HTR-8/SVneo (cell line): ENCODE measurements at places on chromosomes 12 and 14.
A peak's percentile ranks its signal among the peaks of the same experiment; 100 is the strongest.

DNA sequence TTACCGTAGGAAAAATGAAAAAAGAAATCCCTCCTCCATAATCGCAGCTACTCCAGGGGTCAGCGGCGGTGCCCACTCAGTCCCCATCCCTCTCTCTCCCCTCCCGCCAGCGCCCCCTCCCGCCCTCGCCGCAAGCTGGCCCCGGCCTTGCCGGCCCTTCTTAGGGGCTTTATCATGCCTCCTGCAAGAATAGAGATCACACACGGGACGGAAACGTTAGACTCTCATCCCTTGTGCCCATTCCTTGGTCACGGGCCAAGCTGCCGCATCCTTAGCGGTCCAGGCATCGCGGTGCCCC is 692 bp upstream of the COX14 start:
- DNase-seq, result no peak

DNA sequence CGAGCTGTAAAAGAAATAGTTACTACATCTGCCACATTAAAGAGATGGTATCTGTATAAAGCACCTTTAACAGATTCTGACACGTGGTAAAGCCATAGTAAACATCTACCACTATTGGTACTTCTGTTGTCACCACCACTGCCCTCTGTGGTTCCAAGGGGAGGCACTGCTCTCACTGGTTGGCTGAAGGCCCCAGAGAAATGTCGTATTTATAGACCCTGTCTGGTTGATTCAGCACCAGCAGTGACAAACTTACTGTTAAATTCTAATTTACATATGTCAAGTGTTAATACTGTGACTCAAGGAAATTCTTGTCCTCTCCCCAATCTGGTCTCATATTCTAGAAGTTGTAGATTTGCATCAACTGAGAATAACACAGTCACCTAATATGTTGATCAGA is 281.1 kb downstream of the ERC1 start:
- DNase-seq, result no peak

GRCh38 chr14:80434574-80435321 is 223.4 kb upstream of the DIO2 start:
- no peak for DNase-seq

DNA sequence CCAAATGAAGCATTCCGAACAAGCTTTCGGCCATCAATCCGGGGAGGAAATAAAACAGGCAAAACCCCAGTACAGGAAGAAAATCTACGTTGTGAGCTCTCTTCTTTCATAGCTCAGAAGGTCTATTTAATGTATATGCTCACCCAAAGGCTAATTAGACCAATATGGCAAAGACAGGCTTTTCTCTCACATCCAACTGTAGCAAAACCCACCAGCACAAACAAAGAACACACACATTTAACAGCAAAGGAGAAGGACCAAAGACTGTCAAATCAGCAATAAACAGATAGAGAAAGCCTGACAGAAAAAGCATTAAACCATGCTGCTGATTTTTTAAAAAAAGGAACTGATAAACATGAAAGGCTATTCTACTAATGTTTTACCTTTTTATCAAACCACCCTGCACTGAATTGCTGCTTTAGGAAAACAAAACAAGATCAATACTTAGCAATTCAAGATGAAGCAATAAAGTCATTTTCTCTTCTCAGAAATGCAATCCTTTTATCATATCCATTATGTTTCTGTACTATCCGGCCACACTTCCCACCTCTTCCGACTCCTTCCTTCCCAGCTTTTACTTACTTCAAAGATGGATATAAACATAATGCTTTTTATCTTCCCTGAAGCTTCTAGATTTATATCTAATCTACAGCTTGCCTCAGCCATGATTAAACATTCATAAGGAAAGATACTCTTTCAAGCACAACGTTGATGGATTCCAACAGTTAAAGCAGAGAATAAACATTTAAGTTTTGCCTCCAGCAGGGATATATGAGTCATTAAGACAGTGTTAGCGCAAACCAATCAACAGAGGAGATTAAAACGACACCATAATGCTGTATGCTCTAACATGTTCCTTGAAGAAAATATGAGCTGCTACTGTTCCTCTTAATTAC is 74.6 kb upstream of the BBS10 start:
- DNase-seq, result peak; percentile 45

DNA sequence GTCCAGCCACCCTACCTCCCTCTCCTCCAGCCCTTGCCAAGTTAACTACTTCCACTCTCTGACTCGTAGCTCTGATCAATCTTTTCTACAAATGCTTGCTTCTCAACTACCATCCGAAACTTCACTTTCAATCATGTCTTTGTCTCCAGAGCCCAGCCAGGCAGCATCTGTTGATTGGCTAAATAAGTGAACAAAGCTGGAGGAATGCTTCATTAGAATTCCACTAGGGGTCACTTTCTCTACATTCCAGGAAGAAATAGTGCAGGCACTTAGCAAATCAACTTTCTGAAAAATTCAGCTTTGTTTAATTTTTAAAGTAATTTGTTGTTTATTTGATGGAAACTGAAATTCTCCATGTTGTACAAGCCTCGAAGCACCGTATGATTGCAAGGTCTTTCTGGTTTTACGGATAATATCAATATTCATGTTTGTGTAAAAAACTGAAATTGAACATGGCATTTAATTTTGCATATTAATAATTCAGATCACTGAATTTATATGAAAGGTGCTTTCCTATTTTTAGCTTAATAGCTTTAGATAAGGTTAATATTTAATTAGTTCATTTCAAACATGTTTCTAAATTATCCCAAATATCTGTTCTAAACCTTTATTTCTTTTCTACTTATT is 32.4 kb upstream of the HELB start:
- DNase-seq, result peak; percentile 40

- no peak for DNase-seq
These were observed 758.1 kb downstream of the MED13L start for GRCh38 chr12:115519359-115519758.

- DNase-seq, result no peak
These were observed 309.4 kb upstream of the TMTC1 start for GRCh38 chr12:30092983-30093617.

GRCh38 chr14:69763761-69764510 is 3.0 kb upstream of the SRSF5 start:
- no peak for DNase-seq

- no peak for DNase-seq
These were observed 24.4 kb upstream of the EID3 start for GRCh38 chr12:104279164-104279563.

GRCh38 chr12:42119085-42119633 is 25.5 kb downstream of the GXYLT1 start:
- DNase-seq, result no peak

DNA sequence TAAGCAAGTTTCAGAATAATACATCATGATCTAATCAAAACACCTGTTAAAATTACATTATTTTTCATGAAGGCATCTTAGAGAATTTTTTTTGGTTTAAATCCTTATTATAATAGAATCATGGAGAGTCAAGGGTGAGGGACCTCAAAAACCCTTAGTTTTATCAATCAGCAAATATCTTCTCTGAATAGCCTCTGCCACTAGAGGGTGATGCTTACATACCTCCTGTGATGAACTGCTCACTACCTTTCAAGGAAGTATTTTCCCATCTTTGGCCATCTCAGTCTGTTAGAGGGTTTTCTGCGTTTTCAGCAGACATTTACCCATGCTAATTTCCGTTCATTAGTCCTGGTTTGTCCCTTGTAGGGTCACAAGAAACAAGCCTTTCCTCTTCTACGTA is 200.2 kb downstream of the TRHDE start:
- DNase-seq, result no peak

DNA sequence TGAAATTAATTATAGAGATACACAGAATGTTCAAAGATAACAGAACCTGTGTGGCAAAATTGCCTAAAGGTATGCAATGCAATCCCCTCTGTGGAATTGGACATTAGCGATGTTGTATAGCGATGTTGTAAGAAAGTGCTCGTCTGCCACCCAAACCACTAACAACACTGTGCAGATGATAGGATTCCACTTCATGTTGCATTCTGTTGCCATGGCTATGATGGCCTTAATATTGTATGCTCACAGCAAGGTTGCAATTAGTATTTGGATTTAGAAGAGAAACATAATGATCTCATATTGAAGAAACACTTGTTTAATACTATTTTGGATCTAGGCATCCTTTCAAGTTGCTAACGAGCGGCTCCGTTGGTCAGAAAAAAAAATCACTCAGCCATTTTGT is 260.3 kb downstream of the BCAT1 start:
- DNase-seq, result no peak

GRCh38 chr12:112514926-112515642 is 96.3 kb downstream of the PTPN11 start:
- DNase-seq, result no peak

DNA sequence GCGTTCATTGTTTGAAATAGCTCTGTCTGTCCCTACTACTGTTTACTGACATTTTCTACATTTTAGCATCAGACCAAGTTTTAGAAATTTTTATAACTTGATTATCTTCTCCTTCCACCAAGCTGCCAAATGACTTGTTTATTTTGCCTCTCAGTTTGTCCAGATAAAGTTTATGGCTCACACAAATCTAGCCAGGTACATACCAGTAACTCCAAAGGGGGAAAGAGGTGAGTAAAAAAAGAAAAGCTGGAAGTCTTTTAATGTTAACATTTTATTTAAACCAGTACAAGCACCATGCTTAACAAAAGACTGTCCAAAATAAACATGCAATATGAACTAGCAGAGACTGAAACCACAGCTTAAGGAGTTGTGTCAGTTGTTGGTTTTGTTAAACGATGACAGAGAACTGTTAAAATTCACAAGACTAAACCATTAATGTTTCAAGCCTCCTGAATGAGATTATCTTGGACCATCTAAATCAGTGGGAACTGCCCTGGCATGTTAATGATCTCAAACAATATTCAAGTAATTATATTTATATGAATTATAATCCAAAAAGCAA is 14.5 kb downstream of the GMFB start:
- no peak for DNase-seq

- DNase-seq, result no peak
These were observed 19.7 kb upstream of the BEGAIN start for GRCh38 chr14:100606687-100607610.

DNA sequence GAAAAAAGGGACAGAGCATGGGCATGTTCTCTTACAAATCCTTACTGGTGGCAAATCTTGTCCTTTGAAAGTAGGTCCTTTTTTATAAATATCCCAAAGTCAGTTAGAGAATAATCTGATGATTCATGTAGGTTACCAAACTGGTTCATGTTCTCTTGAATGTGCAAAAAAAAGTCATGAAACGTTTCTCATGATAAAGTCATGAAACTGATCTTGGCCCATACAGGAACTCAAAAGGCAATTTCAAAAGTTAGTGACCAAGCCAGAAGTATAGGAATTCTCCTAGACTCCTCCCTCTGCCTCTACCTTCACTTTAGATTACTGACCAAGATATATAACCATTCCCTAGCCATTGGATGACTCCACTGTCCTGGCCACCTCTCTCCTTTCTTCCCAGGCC is 27.3 kb upstream of the SPTSSA start:
- no peak for DNase-seq

- no peak for DNase-seq
These were observed 224.3 kb upstream of the AMIGO2 start for GRCh38 chr12:47303995-47304560.

GRCh38 chr12:11787933-11788849 is 138.7 kb downstream of the ETV6 start:
- DNase-seq, result no peak

- DNase-seq, result no peak
These were observed 47.1 kb downstream of the MLXIP start for GRCh38 chr12:122125452-122126341.

DNA sequence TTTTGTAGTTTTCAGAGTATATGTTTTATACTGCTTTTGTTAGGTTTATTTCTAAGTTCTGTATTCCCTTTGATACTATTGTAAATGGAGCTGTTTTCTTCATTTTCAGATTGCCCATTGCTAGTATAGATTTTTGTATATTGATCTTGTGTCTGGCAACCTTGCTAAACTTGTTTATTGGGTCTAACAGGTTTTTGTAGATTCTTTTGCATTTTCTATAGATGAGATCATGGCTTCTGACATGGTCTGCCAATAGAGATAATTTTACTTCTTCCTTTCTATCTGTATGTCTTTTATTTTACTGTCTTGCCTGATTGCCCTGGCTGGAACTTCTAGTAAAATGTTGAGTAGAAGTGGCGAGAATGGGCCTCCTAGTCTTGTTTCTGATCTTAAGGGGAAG is 40.3 kb downstream of the ANKRD9 start:
- DNase-seq, result no peak

- DNase-seq, result no peak
These were observed 112.3 kb downstream of the ZFP36L1 start for GRCh38 chr14:68680541-68681051.

DNA sequence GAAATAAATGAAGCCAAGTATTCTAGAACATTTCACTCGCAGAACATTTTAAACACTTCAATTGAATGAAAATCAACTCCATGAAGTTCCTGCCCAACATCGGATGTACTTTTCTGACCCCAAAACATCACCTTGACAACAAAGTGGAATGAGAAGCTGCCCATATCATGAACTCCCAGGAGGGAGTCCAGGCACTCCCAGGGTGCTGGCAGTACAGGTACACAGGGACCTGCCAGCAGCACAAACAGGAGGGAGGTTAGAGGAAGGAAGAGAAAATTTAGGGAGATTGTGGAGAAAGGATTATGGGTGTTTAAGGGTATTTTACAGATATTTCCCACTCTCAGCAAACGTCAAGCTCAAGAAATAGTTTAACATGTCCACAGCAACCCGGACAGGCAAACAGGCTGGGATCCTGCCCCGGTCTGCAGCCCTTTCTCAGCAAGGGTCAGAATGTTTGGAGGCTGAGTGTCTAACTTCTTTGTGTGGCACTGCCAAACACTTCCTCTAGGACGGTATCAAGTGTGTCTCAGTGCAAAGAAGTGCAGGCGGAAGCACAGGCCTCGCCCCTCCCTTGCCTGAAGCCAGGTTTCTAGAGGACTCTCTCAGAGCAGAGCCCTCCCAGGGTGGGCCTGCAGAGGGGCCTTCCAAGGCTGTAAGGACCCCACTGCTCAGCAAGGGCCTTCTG is 72.2 kb downstream of the SETD3 start:
- no peak for DNase-seq

DNA sequence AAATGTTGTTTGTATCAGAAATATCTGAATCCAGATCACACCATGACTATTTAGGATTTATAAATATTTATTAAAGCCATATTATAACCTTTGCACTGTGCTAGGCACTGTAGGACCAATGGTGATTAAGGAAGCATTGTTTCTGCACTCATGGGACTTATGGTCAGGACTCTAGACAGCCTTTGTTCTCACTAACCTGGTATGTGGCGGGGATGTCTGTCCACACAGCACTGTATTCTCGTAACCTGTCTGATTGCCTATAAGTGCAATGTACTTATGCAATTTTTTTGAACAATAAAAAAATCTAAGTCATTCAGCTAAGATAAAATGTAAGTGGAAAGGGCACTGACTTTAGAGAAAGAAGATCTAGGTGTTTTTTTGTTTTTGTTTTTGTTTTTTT is 6.7 kb upstream of the SSPN start:
- no peak for DNase-seq

GRCh38 chr12:131113568-131114270 is 160.0 kb downstream of the ADGRD1 start:
- DNase-seq, result no peak

- no peak for DNase-seq
These were observed 1.1 kb upstream of the BCL11B start for GRCh38 chr14:99272899-99273765.
